HT1080 (cell line): ENCODE measurements at places on chromosomes 16 and 17. TPM values are rescaled to one million over a fixed set of nuclear protein-coding genes. Genes with fewer than 3 reads are reported as not detected.

Gene EVPLL
- not detected in 2 replicates for total RNA-seq

Gene CCDC40
- 0.27 and 2.0 TPM in 2 replicates for total RNA-seq

Gene ACD
- 39.8 and 47.9 TPM in 2 replicates for total RNA-seq

Gene MMP15
- total RNA-seq = 3.2 and 3.6 TPM in 2 replicates

Gene KRTAP9-4
- not detected in 2 replicates for total RNA-seq

Gene CLDN9
- total RNA-seq = not detected in 2 replicates

Gene RAD51C
- 59.6 and 78.1 TPM in 2 replicates for total RNA-seq

Gene KREMEN2
- total RNA-seq = 2.4 and 2.5 TPM in 2 replicates

Gene SDR42E1
- total RNA-seq = 4.6 and 5.9 TPM in 2 replicates

Gene ITGA2B
- total RNA-seq = not detected in 2 replicates

Gene KRTAP4-4
- not detected in 2 replicates for total RNA-seq

Gene KRT24
- total RNA-seq = not detected in 2 replicates

Gene ARL5C
- not detected in 2 replicates for total RNA-seq

Gene ADAD2
- total RNA-seq = not detected in 2 replicates

Gene SLFN12
- 7.7 and 13.3 TPM in 2 replicates for total RNA-seq

Gene LHX1
- total RNA-seq = 1.3 and 2.2 TPM in 2 replicates

Gene KRT27
- total RNA-seq = not detected in 2 replicates

Gene TMEM114
- not detected in 2 replicates for total RNA-seq

Gene CDR2
- total RNA-seq = 17.3 and 18.2 TPM in 2 replicates

Gene CSH2
- not detected in 2 replicates for total RNA-seq

Gene GCGR
- total RNA-seq = not detected in 2 replicates

Gene MPO
- total RNA-seq = not detected in 2 replicates

Gene FBXW10
- total RNA-seq = not detected in 2 replicates

Gene KRT40
- not detected in 2 replicates for total RNA-seq

Gene LPO
- 0.05 TPM in 1 of 2 replicates, not detected in the other for total RNA-seq

Gene CCL4
- not detected in 2 replicates for total RNA-seq

Gene TMEM204
- total RNA-seq = 35.7 and 37.2 TPM in 2 replicates

Gene CES3
- 0.53 and 1.2 TPM in 2 replicates for total RNA-seq

Gene PPP1R9B
- total RNA-seq = 38.7 and 46.4 TPM in 2 replicates

Gene LRRC36
- not detected in 2 replicates for total RNA-seq

Gene PROCA1
- total RNA-seq = 0.80 and 1.3 TPM in 2 replicates

Gene CHD9NB
- total RNA-seq = 3.7 and 4.2 TPM in 2 replicates

Gene TTYH2
- 0.40 and 1.3 TPM in 2 replicates for total RNA-seq

Gene GNAO1
- 0.05 TPM in 1 of 2 replicates, not detected in the other for total RNA-seq

Gene KRTAP4-9
- total RNA-seq = 0.29 and 0.57 TPM in 2 replicates

Gene TEKT5
- total RNA-seq = 0.11 TPM in 1 of 2 replicates, not detected in the other

Gene KRTAP4-11
- total RNA-seq = not detected in 2 replicates

Gene DOC2B
- not detected in 2 replicates for total RNA-seq

Gene SEPTIN1
- total RNA-seq = 0.26 and 0.43 TPM in 2 replicates

Gene MT1G
- total RNA-seq = 0.33 and 1.4 TPM in 2 replicates

Gene APOBR
- total RNA-seq = 0.03 TPM in 1 of 2 replicates, not detected in the other

Gene GAST
- not detected in 2 replicates for total RNA-seq

Gene PLLP
- 0.20 and 1.3 TPM in 2 replicates for total RNA-seq

Gene CD300LB
- not detected in 2 replicates for total RNA-seq
